Stimulated activated effector memory CD8-positive, alpha-beta T cell treated with anti-CD3 and anti-CD28 coated beads, Interleukin-12 subunit alpha, Interleukin-12 subunit beta, amount 100 ng/mL, for 72 hours (primary cell): ENCODE measurements at places on chromosomes 2 and 18.

DNA sequence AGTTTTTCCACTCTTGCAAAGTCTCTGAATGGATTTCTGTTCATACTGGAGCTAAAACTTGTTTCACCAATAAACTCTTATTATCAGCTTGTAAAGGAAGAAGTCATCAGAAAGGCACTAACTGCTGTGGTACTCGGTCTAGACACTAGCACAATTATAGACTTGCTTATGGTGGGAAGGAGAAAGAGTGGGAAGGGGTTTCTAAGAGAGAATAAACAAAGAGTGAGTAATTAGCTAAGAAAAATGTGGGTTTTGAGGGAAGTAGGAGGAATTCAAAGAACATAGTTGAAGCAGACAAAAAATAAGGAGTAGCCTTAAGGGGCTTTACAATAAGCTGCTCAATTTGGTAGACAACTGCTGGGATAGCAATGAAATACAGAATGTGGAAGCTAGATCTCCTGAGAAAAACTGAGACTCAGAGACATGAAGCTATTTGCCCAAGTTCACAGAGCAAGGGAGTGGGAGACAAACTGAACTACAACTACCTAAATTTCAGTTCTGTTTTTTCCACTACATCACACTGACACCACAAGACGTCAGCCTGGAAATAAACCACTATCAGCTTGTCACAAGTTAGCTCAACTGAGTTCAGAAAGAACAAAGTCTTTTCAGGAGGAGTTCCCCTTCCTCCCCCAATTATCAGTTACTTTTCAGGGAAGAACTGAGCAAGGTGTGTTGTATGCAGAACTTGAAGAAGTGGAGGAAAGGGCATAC lies 59.7 kb downstream of the MAP4K3 start:
- no peak for DNase-seq

DNA sequence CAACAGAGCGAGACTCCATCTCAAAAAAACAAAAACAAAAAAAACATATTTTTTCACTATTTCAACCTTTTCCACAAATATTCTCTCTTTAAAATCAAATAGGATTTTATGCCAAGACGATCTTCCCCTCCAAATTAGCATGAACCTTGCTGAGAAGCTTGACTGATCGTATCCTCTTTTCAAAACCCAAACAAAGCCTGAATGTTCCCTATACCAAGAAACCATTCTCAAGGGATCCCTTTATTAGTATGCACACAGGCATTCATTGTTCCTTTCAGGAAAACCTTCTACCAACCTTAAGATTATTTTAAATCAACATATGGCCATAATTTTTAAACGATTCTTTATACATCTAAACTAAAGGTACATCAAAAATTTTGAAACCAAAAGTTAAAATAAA lies 6.3 kb downstream of the SPIRE1 start:
- no peak for DNase-seq

DNA sequence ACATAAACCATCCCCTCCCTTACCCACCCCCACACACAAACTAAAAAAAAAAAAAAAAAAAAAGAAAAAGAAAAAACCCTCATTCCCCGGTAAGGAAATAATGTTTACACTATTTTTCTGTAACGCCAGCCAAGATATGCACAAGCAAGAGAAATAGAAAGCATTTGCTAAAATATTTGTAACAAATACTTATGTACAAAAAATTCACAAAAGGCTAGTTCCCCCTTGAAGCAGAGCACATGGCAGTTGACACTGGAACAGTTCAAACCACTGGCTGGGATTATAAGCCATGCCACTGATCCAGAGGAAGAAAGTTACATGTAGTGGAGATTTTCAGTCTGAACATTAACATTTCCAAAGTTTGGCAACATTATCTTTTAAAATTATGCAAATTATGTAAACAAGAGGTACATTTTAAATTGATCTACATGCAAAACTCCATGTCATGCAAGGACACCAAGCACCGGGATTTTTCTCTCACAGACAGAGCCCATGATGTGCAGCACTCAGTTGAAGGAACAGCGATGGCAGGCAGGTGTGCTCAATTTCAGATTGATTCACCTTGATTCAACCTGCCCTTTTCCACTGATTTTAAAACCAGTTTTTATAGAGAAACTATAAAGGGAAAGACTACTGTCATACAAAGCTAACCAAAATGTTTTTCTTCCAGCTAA lies 21.4 kb downstream of the PNO1 start:
- no peak for DNase-seq

GRCh38 chr2:135951041-135951583 lies 34.3 kb downstream of the DARS1 start:
- no peak for DNase-seq

- no peak for DNase-seq
Measured at GRCh38 chr18:65093346-65093745, 657.5 kb upstream of the CDH7 start.

- DNase-seq: no peak
Measured at GRCh38 chr2:69011611-69012157, 1.3 kb upstream of the ANTXR1 start.

DNA sequence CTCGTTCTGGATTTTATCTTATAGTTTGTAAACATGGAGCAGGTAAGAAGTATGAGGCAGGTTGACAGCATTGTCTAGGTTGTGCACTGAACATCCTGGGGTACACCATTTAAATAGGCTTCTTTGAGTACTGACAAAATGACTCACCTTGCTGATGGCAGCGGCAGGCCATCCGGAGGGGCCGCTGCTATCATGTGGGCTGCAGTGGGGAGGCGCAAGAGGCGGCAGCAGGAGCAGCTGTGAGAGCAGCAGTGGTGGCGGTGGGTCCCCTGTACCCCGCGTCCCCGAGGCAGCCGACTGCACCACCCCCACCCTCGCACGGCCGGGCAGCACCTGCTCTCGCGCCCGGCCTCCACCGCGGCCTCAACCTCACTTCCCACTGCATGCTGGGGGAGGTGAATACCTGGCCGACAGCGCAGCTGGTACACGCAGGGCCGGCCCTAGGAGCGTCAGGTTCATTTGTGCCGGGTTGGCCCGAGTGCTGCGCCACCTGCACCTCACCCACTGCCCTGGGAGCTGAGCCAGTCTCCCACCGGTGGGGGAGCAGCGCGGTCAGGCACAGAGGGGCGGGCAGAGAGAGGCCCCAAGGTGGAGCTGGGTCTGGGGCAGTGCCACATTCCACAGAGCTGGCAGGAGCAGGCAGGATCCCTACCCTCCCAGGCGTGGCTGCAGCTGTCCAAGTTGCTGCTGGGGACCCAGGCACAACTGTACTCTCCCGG lies 154.5 kb upstream of the RBMS1 start:
- no peak for DNase-seq

- no peak for DNase-seq
Measured at GRCh38 chr2:199946196-199946595, 9.1 kb downstream of the TYW5 start.

GRCh38 chr2:56444339-56444738 lies 260.5 kb downstream of the CCDC85A start:
- no peak for DNase-seq

GRCh38 chr2:207239754-207240494 lies 74.2 kb upstream of the KLF7 start:
- no peak for DNase-seq

DNA sequence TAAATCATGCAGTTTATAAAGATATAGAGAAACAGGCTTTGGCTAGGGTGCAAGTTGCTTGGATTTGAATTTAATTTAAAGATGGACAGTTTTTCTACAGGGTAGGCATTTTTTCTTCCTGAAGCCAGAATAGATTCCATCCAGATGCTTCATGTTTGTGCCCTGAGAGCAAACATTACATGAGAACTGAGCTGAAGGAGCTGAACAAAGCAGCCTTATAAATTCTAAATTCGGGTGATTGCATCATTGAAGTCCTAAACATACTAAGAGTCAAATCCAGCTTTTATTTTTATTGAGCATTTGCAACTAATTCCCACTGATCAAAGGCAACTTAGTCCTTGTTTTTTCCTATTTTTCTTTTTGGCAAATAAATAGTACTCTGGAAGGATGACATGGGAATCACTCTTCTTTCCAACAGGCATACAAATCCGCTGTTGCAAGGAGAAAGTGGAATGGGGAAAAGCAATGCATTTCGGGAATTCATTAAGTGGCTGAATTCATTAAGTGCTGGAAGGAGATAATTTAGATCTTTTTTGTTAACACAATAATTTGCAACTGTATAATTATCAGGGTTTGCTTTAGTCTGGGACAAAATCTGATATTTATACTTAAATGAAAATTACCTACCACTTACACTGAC lies 828.0 kb downstream of the SLC4A3 start:
- no peak for DNase-seq

DNA sequence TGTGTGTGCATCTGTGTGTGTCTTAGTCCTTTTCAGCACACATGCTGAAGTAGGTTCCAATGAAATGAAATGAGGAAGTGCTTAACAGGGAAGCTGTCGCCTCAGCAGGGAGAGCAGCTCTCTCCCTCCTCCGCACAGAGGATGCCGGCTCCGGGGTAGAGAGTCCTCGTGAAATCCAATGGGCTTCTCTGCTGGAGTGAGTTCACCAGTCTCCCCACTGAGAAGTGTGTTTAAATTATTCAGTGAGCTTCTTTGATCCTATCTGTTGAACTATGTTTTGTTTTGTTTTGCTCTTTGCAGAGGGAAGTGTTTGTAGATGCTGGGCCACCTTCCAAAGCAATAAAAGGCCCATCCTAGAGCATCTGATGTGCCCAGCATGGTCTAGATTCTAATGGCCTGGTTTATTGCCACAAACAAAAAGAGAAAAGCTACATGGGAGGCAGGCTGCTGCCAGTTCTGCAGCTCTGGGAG lies 6.7 kb downstream of the PPP1R7 start:
- no peak for DNase-seq

GRCh38 chr18:72436401-72436800 lies 107.7 kb downstream of the CBLN2 start:
- no peak for DNase-seq

- no peak for DNase-seq
Measured at GRCh38 chr2:224569654-224570053, 15.5 kb downstream of the CUL3 start.

DNA sequence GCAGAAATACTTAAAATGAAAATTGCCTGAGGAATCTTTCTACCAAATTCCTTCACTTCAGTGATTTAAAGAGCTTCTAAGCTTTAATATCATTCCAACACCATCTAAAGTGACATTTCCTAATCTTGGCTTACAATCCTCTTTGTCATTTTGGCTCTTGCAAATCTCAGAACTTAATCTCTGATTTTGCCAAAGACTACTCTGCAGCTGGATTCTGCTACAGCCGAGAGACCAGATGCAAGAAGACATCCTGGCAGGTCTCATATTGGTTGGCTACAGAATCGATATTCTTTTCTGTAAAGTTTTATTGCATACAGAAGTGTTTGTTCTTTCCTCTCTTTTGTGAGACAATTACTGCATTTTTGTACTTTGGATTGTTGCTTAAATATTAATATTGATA lies 716.5 kb upstream of the LRATD1 start:
- DNase-seq: no peak

DNA sequence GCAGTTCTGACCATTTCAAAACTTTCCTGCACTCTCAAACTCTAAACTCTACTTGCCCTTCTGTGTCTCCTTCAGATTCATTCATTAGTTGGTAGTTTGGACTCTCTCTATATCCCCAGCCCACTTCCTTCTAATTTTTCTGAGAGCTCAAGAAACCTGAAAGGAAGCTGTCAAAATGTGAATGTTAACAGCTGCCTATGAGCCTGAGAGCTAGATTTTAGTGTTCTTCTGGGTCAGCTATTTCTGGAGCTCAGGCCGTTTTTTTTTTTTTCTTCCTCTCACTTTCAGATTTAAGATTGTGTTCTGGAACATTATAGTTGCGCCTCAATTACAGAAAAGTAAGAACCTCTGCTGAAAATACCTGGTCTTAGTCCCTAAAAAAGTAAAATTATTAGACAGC lies 73.1 kb downstream of the RTN4 start:
- no peak for DNase-seq

GRCh38 chr18:24860978-24861680 lies 400.7 kb downstream of the HRH4 start:
- no peak for DNase-seq

- DNase-seq: no peak
Measured at GRCh38 chr2:83630351-83630750, 828.7 kb downstream of the SUCLG1 start.

GRCh38 chr2:147665105-147665504 lies 179.7 kb upstream of the ACVR2A start:
- DNase-seq: no peak

DNA sequence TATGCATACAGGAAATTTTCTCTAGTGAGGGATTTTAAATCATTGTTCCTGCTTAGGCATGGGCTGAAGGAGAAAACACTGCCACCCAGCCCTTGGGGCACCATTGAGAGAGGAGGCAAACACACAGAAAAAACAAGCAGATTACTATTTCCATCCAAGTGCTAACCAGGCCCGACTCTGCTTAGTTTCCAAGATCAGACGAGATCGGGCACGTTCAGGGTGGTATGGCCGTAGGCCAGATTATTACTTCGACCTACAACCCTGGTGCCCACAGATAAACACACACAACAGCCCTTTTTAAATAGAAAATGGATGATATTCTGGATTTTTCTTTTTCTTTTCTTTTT lies 45.4 kb upstream of the RHOB start:
- no peak for DNase-seq

DNA sequence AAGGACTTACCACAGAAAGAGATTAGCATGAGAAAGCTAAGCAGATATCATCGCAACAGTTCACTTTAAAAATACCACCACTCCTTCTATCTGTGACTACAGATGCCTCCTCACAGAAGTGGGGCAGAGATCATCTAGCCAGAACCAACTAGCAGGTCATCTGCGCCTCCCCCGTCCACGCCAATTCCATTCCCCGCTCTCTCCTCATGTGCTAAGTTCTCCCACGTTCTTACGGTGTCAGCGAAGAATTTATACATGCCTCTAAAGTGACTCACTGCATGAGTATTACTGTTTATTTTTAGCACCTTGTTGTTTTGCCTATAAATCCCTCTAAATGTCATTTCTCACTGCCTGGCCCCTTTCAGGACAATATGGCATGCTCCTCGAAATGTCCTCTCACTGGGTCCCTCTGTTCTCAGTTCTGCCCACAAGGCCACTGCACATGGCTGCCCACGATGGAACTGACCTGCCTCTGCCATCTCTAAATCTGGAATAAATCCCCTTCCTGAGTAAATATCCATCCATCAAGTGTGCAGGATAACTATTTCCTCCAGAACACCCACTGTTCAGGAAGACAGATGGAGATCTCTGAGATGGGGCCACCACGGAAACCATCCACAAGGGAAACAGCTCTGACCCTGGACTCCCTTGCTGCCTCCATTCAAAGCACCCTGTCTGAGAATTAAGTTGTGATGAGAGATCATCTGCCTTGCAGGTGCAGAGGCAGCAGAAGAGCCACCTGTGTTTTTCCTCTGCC lies 137.7 kb downstream of the IRS1 start:
- DNase-seq: no peak

DNA sequence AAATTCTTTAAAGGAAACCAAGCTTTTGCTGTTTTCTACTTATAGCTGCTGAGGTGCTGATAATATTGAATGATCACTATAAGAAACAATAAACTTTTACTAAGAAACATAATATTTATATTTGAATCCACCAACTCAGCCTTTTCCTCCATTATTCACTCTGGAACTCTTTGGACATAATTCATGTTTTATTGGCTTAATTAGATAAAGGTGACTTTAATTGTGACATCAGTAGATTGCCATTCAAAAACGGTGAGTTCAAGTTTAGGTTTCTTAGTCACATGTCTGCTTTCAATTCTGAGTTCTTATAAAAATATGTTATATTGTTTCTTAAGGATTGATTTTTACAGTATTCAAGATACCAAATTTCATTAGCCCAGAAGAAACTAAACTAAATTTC lies 24.0 kb downstream of the CCDC85A start:
- no peak for DNase-seq

GRCh38 chr2:71554706-71555056 lies 101.3 kb downstream of the DYSF start:
- no peak for DNase-seq
